ENCODE measurements at places on chromosomes 7 and 10. TPM values are rescaled to one million over a fixed set of nuclear protein-coding genes. Genes with fewer than 3 reads are reported as not detected.

Gene PPP1R17
- not detected for total RNA-seq

Gene ZSCAN25
- total RNA-seq = 19.0 TPM

Gene GIMAP4
- total RNA-seq = 7.1 TPM

Gene TBX20
- not detected for total RNA-seq

Gene STK31
- total RNA-seq = 0.95 TPM

Gene MACROH2A2
- 8.6 TPM for total RNA-seq

Gene CNPY1
- total RNA-seq = not detected

Gene CRTAC1
- not detected for total RNA-seq

Gene CAV1
- 52.2 TPM for total RNA-seq

Gene PLA2G12B
- 12.0 TPM for total RNA-seq

Gene LGI1
- total RNA-seq = 1.1 TPM
